ENCODE measurements at places on chromosomes 16 and 17.

GRCh38 chr16:46427340-46428107 is 193.7 kb downstream of the SHCBP1 start:
- DNase-seq = no peak

GRCh38 chr16:17404941-17405689 is 65.6 kb downstream of the XYLT1 start:
- DNase-seq = no peak

DNA sequence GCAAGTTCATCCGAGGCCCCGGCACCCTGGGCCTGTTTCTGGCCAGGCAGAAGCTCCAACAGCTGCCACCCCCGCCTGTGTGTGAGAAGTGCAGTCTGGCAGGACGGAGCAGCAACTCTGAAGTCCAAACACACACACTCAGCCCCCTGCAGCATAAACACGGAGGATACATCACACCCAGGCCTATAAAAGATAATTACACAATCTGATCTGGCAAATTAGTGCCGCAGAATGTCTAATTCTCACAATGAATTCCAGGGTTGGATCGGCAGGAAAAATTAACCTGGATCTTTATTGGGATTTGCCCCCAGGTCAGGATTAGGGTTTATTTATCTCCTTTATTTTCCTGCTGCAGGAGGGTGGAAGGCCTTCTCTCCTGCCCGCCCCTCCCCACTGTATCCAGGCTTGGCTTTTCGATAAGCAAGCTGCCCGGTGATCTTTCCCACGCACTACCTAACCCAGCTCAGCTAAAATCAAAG is 311.4 kb downstream of the SOX9 start:
- DNase-seq = no peak

DNA sequence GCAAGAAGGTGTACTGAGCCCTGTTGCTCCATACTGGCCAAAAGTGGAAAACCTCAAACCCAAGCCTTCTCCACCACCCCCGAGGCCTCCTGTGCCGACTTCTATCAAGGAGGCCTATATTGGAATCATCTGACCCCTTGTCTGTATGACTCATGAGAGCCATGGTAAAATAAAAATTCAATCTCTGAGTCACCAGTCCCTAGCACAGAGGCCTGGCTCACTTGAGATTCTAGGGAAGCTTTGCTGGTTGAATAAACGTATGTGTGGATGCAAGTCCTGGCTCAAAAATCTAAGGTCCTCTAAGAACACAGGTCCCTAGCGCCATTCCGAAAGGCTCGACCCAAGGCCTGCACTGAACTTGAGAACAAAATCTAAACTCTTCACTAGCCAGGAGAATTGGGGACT is 15.0 kb downstream of the NSMCE1 start:
- no peak for DNase-seq

DNA sequence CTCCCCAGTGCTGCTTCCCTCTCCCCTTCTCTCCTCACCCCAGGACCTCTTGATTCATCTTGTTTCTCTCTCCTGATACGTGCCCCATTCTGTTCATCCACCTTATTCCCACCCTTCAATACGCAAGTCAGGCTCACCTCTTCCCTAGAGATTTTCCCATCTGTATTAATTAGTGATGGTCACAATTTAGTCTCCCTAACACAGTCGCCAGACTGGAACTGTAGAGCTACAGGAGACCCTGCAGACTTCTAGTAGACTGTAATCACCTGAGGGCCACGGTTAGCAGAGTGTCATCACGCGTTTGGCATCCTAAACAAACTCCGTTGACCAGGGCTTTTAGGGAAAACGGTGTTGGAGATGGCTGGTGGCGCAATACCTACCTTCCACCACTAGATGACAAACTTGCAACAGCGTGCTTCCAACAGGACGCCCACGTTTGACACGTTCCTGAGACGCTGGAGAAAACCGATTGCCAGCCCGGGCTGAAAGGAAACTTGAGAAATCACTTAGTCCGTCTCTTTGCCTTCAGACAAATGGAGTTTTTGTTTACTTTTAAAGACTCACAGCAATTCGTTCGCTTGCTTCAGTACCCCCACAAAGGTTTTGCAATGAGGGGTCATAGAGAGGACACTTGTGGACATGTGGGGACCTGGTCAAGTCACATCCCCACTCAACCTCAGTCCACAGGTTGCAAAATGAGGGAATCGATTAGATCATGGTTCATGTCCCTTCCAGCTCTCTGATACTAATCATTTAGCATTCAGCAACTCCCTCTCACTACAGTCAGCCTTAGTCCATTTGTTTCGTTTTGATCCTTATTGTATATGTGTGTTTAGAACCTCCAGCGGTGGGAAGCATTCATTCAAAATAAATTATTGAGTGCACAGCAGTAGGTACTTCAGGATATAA is 20.6 kb downstream of the MYL4 start:
- peak; percentile 74 for DNase-seq

GRCh38 chr16:56606071-56606475 is 2.3 kb upstream of the MT2A start:
- no peak for DNase-seq

DNA sequence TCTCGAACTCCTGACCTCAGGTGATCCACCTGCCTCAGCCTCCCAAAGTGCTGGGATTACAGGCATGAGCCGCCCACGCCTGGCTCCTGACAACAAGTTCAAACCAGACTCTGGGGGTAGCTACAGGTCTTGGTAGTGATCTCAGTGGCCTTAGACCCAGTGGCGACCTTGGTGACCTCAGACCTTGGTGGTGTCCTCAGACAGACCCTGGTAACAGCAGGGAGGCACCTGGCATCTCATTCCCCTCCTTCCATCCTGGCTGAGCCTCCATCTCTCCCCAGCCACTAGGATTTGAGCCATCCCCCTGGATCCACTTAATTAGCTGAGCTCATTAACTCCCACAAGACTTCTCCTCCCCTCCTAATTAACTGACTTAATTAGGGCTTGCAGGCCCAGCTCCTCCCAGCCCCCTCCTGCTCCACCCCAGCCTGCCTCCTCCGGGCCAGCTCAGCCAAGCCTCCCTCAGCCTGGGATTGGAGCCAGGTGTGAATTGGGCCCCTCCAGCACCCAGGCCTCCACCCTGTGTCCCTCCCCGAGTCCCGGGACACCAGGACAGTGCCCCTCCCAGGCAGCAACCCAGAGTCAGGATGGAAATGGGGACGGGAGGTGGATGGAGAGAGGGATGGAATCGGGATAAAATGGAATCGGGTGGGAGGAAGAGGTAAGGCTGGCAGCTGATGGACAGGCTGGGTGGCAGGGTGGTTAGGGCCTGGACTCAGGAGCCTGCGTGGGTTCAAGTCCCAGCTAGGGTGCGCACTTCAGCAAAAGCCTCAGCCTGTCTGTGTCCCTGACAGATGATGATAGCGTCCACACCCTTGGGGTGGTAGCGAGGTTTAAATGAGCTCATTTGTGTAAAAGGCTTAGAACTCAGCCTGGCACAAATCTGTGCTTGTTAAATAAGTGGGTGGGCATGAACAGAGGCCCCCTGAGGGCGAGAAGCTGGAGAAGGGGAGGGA is 11.2 kb upstream of the SBK1 start:
- no peak for DNase-seq

- no peak for DNase-seq
Measured at GRCh38 chr17:57720386-57721035, 24.6 kb downstream of the CCDC182 start.

- peak; percentile 49 for DNase-seq
Measured at GRCh38 chr17:28928061-28928460, 23.3 kb downstream of the PHF12 start.

GRCh38 chr17:39669897-39670735 is 1.9 kb downstream of the PNMT start:
- DNase-seq = no peak

DNA sequence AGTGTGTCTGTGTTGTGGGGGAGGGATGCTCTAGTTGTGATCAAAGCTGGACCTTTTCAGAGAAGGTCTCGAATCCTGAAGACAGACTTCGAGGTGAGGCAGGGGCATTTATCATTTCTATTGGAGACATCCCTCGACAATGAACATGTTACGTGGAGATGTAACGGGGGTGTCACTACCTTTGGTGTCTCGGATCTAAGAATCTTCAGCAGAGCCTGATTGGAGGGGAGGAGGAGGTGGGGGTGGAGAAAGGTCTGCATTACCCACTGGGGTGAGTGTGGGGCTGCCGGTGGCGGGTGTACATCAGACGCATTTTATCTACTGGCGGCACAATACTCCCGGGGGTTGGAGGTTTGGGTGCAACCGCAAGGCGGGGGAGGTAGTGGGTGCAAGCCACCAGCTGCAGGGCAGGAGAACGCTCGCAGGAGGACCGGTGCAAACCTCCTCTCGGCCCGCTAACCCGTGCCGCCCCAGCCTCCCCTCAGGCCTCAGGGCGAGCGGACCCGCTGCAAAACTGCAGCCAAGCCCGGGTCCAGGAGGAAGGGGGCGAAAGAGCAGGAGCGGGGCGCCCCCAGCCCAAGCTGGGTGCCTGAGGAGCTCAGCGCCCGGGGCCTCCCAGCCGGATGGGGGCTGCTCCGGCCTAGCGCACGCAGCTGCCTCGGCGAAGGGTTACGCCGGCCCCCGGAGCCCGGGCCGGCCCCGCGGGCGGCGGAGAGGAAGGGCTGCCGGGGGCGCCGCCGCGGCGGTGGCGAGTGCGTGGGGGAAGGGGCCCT is 735 bp downstream of the ZNF652 start:
- DNase-seq = peak; percentile 55

DNA sequence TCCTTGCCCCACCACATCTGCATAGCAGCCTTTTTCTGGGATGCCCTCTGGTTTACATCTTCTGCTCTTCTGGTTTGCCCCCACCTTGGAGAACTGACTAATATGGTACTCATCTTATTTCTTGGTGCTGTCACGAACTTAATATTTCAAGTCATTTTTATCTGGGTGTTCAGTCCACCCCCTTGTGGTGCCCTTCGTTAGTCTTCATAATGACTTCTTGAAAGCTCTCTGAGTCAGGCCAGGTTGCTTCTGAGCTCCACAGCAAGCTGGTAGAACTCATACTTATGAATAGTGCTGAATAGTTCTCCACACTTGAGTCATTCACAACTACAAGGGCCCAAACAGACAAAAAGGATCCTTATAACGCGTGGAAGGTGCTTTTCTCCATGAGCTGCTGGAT is 35.8 kb upstream of the TEKT3 start:
- no peak for DNase-seq

- DNase-seq = peak; percentile 72
Measured at GRCh38 chr17:28949185-28950016, 1.9 kb downstream of the PHF12 start.

- DNase-seq = peak; percentile 69
Measured at GRCh38 chr17:50816771-50817751, 18.3 kb upstream of the WFIKKN2 start.
